ENCODE measurements at places on chromosomes 11 and 22.
A peak's percentile ranks its signal among the peaks of the same experiment; 100 is the strongest.

DNA sequence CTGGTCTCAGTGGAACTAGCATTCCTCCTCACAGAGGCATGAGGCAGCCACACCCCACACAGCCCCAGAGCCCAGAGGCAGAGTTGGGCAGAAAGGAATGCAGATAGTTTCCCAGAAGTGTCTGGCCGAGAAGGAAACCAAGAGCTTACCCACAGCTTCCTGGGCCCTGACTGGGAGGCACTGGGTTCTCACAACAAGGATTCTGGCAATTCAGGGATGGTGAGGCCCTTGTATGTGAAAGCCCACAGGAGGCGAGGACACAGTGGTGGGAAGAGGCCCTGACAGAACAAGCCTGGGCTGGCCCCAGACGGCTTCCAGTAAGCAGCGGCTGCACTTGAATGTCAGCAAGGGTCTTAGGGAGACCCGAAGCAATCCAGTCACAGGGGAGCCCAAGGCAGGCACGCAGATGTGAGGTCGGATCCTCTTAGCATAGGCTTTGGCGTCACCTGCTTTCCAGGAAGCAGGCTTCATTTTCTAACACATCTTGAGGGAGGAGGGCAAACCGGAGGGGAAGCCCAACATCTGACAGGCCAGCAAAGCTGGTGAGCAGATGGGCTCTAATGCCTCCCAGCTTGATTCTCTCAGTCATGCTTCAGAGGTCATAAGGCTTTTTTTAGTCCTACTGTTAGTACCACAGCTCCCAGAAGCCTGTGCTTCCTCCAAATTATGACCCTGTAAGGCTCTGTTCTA lies 78.3 kb upstream of the AKIP1 start:
- no peak for DNase-seq

DNA sequence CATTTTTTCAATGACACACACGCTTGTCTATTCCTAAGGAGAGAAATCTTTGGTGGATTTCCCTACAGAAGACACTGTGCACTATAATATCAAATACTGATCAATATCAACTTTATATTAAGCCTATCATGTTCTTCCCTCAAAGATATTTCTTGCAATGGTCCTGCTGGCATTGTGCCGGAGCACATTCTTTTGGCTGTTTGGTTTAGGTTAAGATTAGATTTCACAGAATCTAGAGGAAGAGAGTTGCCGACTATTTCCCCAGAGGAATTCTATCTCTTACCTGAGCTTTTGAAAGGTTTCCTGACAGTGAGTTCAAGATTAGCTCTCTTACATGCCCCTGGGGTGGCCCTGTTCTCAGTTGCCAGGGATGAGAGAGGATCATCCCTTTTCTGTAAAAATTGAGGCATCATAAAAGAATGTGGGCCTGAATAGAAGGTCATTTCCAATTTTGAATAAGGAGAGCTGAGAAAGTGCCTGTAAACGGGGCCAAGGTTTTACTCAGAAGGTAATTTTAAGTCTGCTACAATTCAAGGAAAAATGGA lies 180.6 kb upstream of the ARHGAP20 start:
- DNase-seq = no peak

GRCh38 chr22:19105867-19106802 lies 16.1 kb downstream of the DGCR2 start:
- DNase-seq = no peak

DNA sequence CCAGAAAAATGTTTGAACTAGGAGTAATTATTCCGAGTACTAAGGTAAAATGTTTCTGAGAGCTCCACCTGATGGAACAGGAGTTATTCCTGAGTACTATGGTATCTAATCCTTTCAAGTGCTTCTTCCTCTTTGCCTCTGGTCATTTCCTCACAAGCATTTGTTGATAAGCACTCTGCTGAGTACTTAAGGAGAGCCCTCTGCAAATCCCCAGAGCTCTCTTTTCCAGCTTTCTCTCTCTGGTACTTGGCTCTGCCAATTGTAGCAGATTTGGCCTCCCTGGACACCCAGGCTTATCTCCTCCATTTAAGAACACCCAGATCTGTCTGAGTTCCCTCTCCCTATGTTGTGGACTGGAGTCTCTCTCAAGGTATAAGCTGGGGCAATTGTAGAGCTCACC lies 457.0 kb downstream of the MN1 start:
- no peak for DNase-seq

DNA sequence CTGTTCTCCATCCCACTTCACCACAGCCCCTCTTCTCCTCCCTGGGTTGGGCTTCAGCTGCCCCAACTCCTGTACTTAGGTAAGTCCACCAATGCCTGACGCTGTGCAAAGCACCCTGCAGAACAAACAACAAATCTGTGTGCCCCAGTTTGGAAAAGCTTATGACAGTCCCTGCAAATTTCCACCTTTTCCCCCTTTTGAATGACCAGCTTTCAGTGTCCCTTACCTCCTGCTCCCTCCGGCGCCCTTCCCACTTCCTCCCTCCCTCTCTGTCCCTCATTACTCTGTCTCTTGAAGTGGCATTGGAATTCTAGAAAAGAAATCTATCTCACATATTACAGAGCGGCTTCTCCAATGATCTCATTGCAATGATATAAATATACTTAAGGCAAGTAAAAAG lies 352.9 kb upstream of the B3GAT1 start:
- no peak for DNase-seq

GRCh38 chr11:110883256-110883655 lies 171.0 kb upstream of the ARHGAP20 start:
- DNase-seq = no peak

DNA sequence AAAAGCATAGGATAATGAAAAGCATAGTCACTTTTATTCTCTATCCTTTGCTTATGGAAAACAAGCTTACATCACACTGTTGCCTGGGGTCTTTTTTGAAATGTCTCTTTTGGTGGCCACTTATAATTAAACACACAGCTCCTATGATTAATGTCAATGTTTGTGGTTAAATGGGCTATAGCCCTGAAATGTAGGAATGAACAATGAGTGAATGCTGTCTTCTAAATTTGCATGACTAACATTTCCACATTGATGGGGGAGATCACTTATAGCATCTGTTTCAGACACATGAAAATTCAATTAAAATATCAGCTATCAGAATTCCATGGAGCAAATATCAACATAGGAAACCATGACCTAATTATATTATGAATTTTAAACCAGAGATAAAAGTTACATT lies 171.4 kb upstream of the FAT3 start:
- no peak for DNase-seq

GRCh38 chr11:100459811-100460210 lies 227.3 kb upstream of the ARHGAP42 start:
- DNase-seq = no peak

GRCh38 chr22:30002861-30003486 lies 77.3 kb upstream of the HORMAD2 start:
- DNase-seq = no peak

DNA sequence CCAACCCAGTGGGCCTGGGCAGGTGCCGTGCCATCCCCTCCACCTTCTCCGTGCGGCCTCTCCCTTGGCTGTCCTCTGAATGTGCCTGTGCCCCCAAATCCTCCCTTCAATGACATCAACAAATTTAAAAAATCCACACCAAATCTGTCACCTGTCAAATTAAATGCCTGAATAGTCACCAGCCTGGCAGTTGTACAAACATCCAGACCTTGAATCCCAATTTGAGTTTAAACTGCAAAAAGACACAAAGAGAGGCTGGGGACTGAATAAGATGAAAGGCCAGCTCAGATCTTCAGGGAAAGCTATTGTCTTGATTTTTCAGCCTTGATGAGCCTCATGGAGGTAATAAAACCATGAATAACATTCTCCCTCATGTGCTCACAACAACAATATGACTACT lies 194.7 kb downstream of the KIRREL3 start:
- no peak for DNase-seq

DNA sequence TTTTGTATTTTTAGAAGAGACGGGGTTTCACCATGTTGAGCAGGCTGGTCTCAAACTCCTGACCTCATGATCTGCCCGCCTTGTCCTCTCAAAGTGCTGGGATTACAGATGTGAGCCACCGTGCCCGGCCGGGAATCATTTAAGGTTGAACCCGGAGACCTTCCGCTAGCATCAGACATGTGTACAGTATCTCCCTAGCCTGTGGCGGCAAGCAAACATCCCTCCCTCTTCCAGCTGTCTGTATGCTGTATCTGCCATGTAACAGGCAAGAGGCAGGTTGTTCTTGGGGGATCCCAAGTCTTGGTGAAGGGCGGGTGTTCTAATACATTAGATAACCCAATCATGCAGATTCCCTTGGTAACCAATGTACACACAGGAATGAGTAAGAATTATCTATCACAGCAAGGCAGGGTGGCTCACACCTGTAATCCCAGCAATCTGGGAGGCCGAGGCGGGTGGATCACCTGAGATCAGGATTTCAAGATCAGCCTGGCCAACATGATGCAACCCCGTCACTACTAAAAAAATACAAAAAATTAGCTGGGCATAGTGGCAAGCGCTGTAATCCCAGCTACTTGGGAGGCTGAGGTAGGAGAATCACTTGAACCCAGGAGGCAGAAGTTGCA lies 58.1 kb upstream of the RBFOX2 start:
- DNase-seq = no peak

DNA sequence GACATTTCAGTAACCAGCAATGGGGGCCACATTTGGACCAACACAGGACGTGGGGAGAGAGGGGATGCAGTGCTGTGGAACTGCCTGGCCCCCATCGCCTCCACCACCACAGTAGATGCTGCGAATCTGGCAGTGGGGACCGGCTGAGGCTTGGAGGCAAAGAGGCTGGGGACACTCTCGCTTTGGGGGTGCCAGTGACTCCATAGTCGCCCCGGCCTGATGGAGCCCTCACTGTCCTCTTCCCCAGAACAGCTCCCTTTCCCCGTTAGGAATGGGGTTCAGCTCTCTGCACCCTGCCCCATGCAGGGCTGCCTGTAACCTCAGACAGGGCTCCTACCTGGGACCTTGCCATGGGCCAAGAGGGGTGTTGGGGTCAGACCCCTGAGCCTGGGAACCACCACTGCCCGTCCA lies 1.8 kb upstream of the MUC2 start:
- DNase-seq = no peak

GRCh38 chr11:111829185-111829968 lies 42.0 kb downstream of the ALG9 start:
- no peak for DNase-seq

DNA sequence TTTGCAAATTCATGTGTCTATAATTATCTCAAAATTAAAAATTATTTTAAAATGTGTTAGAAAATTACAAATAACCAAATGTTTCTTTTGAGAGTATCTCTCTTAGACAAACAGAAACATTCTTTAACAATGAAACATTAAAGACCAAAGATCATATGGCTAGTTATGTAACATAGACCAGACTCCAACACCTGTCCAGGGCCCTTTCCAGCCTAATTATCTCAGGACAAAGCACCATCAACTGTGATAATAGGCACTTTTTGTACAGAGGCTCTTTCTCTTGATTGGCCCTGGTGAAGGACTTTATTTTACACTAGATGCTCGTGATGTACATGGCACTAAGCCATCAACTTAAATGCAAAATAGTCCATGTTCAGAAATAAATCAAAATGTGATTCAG lies 5.0 kb upstream of the PLEKHA7 start:
- DNase-seq = no peak

- no peak for DNase-seq
Measured at GRCh38 chr11:42237701-42238235, 778.3 kb upstream of the LRRC4C start.

- no peak for DNase-seq
Measured at GRCh38 chr11:11944444-11944843, 64.0 kb downstream of the DKK3 start.

DNA sequence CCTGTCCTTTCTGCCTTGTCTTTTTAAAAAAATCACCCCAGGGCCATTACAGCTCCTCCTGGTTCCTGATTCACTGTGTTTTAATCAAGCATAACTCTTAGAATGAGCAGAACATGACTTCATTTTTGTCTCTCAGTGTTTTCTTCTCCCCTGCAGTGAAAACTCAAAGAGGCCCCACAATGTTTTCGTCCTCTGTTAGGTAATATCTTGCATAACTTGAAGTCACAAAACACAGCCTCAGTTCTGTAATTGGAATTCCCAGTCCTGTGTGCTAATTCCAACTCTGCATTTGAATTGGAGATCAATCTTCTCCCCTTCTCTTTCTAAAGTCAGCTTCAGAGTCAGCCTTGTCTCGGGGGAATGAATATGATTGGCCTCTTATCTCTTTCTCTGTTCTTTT lies 186.5 kb upstream of the NAV2 start:
- no peak for DNase-seq

GRCh38 chr11:72736452-72737069 lies 15.6 kb downstream of the ARAP1 start:
- DNase-seq = peak; percentile 97

DNA sequence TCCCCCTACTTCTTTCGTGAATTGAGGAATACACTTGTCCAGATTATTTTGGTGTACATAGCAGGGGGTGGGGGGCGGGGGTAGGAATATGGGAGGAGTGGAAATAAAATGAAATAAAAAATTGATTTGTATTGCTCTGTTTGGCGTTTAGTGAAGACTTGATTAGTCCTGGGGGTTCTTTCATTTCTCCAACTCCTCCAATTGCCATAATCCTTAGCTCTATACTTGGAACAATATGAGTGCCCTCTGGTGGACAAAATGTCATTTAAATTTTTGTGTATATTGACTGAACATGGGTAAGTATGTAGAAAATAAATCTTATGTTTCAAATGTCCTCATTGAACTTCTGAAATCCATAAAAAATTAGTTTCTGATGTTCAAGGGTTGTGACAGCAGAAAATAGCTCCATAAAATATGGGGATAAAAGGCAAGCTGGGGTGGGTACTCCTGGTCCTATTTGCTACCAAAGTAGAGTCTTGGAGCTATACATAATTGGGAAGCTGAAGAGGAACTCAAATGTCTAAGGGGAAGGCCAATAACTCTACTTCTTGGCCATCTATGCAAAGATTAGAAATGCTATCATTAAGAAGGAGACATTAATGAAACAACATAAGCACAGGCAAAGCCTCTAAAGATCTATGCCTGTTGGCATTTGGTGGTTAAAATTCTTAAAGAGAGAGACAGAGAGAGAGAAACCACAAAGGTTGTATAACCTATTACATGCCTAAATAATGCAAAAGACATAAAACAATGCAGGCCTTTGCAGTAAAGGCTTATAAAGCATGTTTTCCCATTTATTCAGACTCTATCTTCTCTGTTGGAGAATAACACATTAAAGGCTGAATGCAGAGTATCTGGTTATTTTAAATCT lies 421.6 kb downstream of the METTL15 start:
- peak; percentile 46 for DNase-seq

- no peak for DNase-seq
Measured at GRCh38 chr11:25961539-25961938, 370.4 kb upstream of the ANO3 start.

GRCh38 chr11:91998481-91998880 lies 226.1 kb upstream of the FAT3 start:
- no peak for DNase-seq

GRCh38 chr11:43984519-43985385 lies 42.3 kb downstream of the C11orf96 start:
- DNase-seq = no peak

GRCh38 chr22:39574779-39575551 lies 4.4 kb downstream of the CACNA1I start:
- DNase-seq = peak; percentile 42

- peak; percentile 22 for DNase-seq
Measured at GRCh38 chr11:46162700-46163099, 41.4 kb upstream of the PHF21A start.

- DNase-seq = no peak
Measured at GRCh38 chr11:107183953-107184352, 165.7 kb upstream of the GUCY1A2 start.

GRCh38 chr11:57391111-57391510 lies 661 bp upstream of the PRG2 start:
- DNase-seq = no peak
